ENCODE measurements at places on chromosomes 7 and 10. TPM values are rescaled to one million over a fixed set of nuclear protein-coding genes. Genes with fewer than 3 reads are reported as not detected.

CFAP43 gene
- 0.29 TPM for total RNA-seq

PPP1R17 gene
- not detected for total RNA-seq

SNX8 gene
- total RNA-seq = 38.5 TPM

SYT15B gene
- 3.8 TPM for total RNA-seq

ADGRA1 gene
- total RNA-seq = not detected

NEUROD6 gene
- not detected for total RNA-seq

LRRN3 gene
- 9.9 TPM for total RNA-seq

GSTO2 gene
- total RNA-seq = 0.92 TPM

PTF1A gene
- not detected for total RNA-seq

ZNF853 gene
- 12.6 TPM for total RNA-seq
